Stimulated activated CD8-positive, alpha-beta memory T cell treated with anti-CD3 and anti-CD28 coated beads, Interleukin-4, amount 100 ng/mL, for 1 hour (primary cell): ENCODE measurements at places on chromosomes 12 and 14.

- DNase-seq = no peak
Observed at GRCh38 chr12:104565606-104566243, 109.0 kb downstream of the CHST11 start.

GRCh38 chr12:66708704-66709456, 30.0 kb upstream of the GRIP1 start:
- DNase-seq = no peak

DNA sequence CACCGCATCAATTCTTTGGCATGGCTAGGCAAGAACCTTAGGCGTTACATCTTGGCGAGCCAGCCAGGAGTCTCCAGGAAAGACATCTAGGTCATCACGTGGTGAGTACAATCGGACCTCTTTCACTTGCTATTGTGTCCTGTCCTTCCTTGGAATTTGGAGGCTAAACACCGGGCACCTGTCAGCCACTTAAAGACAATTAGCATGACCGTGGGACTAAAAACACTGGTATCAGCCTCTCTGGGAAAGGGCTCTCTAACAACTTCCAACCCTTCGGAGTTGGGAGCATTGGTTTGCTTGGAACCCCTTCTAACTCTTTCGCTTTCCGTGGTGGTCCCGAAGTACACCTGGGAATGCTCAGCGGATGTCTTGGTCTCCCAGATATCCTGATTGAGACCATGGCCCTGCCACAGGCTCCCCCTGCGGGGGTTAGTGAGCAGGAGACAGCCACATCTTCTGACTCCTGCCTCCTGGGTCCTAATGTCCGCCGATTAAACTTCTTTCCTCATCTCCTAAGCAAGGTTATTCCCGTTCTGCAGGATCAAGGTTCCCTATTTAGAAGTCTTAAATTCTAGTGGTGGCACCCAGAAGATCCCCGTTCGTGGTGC, 971.7 kb downstream of the FSCB start:
- no peak for DNase-seq

GRCh38 chr12:98606359-98606988, 13.0 kb downstream of the SLC25A3 start:
- no peak for DNase-seq

- no peak for DNase-seq
Observed at GRCh38 chr12:65500091-65500900, 221.8 kb downstream of the MSRB3 start.

DNA sequence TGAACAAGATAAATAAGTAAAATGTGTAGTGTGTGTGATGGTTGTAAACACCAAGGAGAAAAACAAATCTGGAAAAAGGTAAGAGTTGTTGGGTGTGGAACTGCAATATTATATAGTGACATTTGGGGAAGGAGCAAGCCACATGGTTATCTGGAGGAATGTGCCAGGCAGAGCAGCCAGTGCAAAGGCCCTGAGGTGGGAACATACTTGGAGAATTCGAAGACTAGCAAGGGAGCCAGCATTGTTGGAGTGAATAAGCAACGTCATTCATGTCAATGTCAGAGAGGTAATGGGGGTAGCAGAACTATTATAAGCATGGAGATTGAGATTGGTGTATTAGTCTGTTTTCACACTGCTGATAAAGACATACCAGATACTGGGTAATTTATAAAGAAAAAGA, 241.5 kb upstream of the LHX5 start:
- no peak for DNase-seq

DNA sequence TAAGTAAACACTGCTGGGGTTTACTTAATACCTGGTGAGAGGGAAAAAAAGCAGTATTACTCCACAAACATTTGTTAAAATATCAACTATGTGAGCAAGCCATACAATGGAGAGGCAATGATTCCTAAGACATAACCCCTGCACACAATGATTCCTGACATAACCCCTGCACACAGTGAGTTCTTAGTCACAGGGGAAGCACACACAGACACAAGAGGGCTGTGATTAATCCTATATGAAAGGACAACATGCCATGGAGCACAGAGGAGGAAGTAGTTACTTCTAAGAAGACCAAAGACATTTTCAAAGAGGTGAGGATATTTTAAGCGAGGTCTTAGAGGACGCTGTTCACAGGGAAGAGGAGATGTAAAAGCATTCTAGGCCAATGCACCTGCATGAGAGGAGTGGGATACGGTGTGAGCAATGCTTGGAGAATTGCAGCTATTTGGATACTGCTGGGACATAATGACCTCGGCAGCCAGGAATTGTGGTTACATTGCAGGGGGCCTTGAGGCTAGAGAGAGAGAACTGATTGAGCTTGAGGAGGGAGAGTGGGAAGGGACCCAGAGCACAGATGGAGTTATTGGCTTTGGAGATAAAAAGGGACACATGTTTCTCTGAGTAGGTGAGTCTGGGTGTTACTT, 211.9 kb downstream of the APAF1 start:
- DNase-seq = no peak

DNA sequence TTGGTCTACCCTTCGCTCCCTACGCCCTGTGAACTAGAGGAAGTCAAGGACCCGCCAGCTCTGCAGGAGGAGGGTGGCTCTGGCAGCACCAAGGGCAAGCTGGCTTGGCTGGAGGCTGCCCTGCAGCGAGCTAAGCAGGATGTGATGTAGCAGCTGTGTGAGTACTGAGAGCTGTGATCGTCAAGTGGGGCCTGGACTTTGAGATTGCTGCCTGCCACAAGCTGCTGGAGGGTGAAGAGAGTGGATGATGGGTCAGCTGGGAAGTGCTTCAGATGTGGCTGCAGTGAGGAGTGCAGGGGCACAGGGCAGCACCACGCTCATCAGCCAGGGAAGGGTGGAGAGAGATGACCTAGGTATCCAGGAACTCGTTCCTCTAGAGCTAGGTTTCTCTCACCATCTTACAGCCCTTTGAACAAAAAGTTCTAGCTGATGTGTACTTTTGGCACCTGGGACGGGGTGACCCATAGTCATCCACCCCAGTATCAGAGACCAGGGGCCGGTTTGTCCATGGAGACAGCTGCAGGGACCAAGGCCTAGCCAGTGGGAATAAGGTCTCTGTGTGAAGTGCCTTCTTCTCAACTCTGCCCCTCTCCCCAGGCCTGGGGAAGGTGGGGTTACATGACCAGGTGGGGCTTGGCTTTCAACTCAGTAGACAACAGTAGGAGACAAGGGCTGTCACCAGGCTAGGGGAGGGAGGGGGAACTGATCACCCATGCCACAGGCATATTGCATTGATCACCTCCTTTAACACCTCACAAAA, 3.2 kb downstream of the KRT86 start:
- DNase-seq = no peak

- DNase-seq = no peak
Observed at GRCh38 chr12:61780435-61780834, 479.8 kb upstream of the USP15 start.

DNA sequence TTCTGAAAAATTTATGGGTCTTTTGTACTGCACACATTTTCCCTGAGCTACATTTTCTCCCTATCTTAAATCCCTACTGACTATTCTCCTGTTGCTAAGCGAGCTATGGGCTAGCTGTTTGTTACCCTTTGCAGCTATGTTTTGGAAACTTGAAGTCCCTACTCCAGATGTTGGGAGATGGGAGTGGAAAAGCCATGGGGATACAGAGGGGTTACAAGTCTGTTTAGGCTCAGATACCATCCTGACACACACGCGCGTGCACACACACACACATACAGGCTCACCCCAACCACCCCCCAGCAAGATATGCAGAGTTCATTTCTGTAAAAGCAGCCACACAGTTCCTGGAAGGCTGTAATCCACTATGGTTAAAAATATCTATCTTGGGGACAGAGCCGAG, 15.8 kb downstream of the ATP5MC2 start:
- DNase-seq = no peak

GRCh38 chr14:43215524-43215923, 1291.6 kb downstream of the FSCB start:
- DNase-seq = no peak

DNA sequence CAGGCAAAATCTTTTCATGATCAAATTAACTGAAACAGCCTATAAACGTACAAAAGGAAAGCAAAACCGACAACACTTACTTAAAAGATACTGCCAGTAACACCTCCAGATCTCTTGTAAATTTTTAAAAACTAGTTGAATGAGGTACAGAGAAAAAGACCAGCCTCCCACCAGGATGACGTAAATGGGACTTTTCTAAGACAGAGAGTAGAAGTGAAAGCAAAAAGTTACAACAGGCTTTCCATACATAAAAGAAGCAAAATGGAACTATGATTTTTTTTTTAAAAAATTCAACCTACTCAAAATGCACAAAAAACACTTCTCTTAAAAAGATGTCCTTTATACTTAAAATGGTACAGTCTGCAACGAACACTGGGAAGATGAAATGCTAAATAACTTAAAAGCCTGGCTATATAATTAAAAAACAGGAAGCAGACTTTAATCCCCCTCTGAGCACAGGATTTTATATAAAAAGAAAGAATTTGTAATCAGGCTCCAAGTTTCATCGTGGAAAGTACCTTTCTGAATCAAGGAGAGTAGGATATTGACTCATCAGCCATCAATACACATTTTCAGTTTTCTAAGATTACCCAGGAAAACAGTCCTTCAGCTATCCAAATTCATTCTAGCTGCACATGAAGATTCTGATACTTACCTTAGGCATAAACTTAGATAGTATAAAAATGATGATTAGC, 14.2 kb upstream of the MYO1A start:
- DNase-seq = no peak

DNA sequence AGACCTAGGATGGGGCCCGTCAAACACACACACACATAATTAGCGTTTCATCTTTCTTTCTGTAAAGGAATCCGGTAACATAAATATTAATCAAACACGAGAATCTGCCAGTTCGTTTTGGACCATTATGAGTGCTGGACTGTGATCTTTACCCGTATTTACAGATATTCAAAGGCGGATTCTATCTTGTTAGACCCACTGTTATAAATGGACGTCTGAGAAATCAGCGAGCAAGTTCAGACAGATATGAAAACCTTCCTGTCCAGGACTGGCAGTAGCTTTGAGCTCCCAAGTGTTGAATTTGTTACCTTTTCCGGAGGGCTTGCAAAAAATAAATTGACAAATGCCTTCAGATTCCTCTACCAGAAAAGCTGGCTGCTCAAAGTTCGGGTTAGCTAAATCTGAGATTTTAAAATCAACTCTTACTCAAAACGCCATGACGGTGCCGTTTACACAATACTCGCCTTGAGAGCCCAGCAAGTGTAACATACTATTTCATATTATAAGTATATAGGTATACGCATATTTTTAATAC, 27.6 kb downstream of the BCL11B start:
- no peak for DNase-seq

GRCh38 chr14:75519826-75520728, 2.2 kb upstream of the BATF start:
- no peak for DNase-seq

DNA sequence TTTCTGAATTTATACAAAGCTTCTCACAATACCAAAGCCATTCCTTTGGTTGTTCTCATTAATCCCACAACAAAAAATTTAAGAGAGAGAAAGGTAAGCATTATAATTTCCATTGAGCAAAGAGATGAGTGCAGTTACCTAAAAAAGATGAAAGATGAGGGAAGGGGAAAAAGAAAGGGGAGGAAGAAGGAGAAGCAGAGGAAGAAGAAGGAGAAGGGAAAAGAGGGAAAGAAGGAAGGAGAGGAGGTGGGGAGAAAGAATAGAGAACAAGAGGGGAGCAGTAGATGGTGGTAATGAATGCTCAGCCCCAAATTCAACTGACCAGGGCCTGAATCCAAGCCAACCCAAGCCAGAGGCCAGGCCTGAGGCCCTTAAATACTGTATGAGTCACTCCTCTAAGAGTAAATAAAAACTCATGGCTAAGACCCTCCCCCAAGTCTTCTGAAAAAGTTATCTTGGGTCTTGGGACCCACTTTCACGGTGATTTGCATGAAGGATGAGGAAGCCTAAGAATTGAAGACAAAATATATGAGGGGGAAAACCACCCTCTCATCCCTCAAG, 144.6 kb downstream of the ITPR2 start:
- no peak for DNase-seq

DNA sequence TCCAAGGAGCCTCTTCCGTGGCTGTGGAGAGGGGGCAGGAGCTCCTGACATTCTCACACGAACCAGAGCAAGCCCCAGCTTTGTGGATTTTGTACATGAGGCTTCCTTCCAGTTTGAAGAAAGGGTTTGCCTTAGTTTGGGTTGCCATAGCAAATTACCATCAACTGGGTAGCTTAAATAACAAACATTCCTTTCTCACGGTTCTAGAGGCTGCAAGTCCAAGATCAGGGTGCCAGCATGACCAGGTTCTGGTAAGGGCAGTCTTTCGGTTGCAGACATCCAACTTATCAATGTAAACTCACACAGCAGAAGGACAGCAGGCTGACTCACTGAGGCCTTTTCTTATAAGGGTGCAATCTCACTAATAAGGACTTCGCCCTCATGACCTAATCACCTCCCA, 25.9 kb upstream of the STAB2 start:
- no peak for DNase-seq

- no peak for DNase-seq
Observed at GRCh38 chr12:6262623-6263022, 47.9 kb upstream of the PLEKHG6 start.

DNA sequence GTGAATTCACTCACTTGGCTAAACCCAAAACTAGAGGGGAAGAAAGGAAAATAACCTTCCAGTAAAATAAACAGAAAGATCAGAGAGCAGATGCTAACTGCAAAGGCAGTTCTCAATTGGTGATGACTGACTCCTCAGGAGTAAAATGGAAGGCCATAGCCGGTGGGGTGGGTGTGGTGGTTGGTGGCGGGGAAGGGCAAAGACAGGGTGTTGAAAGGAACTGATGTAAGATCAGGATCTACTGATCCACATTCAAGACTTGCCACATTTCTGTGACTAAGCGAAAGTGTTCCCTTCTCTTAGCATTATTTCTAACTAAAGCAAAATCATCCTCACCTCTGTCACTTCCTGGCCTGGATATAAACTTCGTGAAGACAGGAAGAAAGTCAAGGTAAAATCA, 26.3 kb upstream of the TC2N start:
- no peak for DNase-seq

GRCh38 chr12:31315044-31315715, 10.8 kb downstream of the SINHCAF start:
- DNase-seq = no peak

DNA sequence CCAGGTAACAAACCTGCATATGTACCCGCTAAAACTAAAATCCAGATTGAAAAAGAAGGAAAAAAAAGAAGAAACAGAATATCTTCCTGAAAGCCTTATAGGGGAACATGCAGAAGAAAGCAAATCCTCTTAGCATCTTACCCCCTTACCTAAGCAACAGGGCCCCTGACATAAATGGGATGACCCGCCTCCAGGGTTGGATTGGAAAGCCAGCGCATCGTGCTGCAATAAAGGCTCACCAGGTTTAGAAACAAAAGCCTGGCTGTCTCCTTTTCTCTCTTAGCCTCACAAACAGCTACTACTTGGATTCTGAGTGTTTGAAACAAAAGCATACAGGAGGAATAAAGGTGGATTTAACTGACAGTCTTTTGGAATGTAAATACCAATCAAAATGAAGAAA, 13.8 kb upstream of the ADCK1 start:
- DNase-seq = no peak

GRCh38 chr14:31212893-31213292, 5.3 kb upstream of the HECTD1 start:
- DNase-seq = no peak

DNA sequence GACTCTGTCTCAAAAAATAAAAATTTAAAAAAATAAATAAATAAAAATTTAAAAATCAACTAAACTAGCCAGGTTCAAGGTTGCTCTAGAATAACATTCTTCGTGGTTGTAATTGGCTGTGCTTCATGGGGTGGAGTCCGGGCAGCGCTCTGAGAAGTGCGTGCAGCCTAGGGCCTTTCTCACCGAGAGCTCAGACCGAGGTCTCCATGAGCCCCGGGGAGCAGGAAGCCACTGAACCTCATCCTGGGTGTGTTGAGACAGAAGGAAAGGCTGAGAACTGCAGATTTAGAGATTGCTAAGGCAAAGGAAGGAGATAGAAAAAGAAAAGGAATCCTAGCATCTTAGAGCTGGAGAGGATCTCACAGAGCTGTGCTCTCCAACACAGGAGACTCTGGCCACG, 14.7 kb downstream of the P2RX4 start:
- DNase-seq = no peak
